ENCODE measurements at places on chromosomes 7 and 10.
A peak's percentile ranks its signal among the peaks of the same experiment; 100 is the strongest.

- no peaks in the 10 kb centered on the region for H3K4me1 ChIP-seq
- H3K4me3 ChIP-seq = no peak overlapping the region
- DNase-seq = no peak
- peaks cover 33% of the 10 kb centered on the region for H3K36me3 ChIP-seq
- no peaks in the 10 kb centered on the region for H3K27me3 ChIP-seq
- H3K27ac ChIP-seq = no peak overlapping the region
These were observed 17.0 kb downstream of the STAM start for GRCh38 chr10:17660921-17661320.

DNA sequence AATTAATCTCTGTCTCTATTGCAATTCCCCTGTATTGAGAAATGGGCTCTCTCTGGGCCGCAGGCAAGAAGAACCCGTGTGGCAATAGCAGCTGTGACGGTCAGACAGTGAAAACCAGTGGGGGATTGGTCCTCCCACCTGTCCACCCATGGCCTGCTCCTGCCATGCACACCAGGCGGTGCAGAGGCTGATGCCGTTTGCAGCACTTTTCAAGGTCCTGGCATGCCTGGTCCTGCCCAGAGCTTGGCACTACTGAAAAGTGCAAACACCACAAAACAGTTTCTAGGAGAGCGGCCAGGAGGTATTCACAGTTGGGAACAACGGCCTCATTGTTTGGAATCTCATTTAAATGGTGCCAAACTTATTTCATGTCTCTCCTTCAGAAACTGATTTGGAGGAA is 41.5 kb downstream of the PSPH start:
- H3K36me3 ChIP-seq = peaks cover 13% of the 10 kb centered on the region
- H3K4me3 ChIP-seq = peak overlapping the region; percentile 39
- no peak for DNase-seq
- no peak overlapping the region for H3K27ac ChIP-seq

- no peak overlapping the region for H3K27ac ChIP-seq
- peaks cover 10% of the 10 kb centered on the region for H3K4me1 ChIP-seq
- no peaks in the 10 kb centered on the region for H3K36me3 ChIP-seq
- DNase-seq = peak; percentile 43
These were observed 60.7 kb upstream of the TMEM72 start for GRCh38 chr10:44850356-44850934.

DNA sequence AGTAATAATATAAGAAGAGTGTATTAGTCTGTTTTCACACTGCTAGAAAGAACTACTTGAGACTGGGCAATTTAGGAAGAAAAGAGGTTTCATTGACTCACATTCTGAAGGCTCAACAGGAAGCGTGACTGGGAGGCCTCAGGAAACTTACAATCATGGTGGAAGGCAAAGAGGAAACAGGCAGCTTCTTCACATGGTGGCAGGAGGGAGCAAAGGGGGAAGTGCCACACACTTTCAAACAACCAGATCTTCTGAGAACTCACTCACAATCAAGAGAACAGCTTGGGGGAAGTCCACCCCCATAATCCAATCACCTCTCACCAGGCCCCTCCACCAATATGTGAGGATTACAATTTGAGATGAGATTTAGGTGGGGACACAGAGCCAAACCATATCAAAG is 212.5 kb upstream of the HDAC9 start:
- DNase-seq = no peak
- H3K27me3 ChIP-seq = peaks cover 14% of the 10 kb centered on the region
- H3K4me1 ChIP-seq = no peaks in the 10 kb centered on the region
- no peak overlapping the region for H3K27ac ChIP-seq

DNA sequence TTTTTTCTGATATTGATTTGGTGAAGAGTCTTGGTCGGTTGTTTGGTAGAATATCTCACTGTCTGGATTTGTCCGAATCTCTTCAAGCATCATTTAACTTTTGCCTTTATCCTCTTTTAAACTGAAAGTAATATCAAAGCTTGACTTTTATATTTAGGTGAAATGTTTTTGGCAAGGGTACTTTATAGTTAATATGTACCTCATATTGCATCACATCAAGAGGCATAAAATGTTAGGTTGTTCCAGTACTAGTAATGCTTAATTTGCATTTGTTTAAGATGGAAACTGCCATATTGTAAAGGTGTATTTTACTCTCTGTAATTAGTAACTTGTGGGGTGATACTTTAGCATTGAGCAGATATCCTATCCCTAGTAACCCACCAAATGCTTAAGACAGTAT is 17.1 kb upstream of the DDX21 start:
- DNase-seq = no peak
- H3K27me3 ChIP-seq = no peaks in the 10 kb centered on the region
- peaks cover 24% of the 10 kb centered on the region for H3K36me3 ChIP-seq
- no peak overlapping the region for H3K4me3 ChIP-seq
- no peaks in the 10 kb centered on the region for H3K4me1 ChIP-seq

DNA sequence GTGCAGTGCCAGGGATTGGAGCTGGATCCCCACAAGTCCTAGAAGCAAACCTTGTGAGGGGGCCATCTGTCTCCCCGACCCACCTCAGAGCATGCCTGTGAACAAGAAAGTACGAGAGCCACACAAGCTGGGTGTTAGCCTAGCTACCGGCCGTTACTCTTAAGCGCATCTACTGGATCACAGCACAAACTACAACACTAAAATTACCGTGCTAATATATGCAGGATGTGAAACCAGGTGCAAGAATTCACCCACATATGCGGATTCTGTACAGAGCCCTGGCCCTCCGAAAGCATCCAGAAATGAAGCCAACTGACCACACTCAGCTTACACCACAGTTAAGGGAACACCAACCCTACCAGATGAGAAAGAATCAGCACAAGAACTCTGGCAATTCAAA is 16.0 kb upstream of the PRSS1 start:
- H3K4me3 ChIP-seq = no peak overlapping the region
- DNase-seq = no peak
- no peaks in the 10 kb centered on the region for H3K27me3 ChIP-seq
- no peak overlapping the region for H3K27ac ChIP-seq
- H3K36me3 ChIP-seq = no peaks in the 10 kb centered on the region

GRCh38 chr10:104640339-104641186 is 527 bp upstream of the SORCS3 start:
- DNase-seq = no peak
- peaks cover 87% of the 10 kb centered on the region for H3K27me3 ChIP-seq

DNA sequence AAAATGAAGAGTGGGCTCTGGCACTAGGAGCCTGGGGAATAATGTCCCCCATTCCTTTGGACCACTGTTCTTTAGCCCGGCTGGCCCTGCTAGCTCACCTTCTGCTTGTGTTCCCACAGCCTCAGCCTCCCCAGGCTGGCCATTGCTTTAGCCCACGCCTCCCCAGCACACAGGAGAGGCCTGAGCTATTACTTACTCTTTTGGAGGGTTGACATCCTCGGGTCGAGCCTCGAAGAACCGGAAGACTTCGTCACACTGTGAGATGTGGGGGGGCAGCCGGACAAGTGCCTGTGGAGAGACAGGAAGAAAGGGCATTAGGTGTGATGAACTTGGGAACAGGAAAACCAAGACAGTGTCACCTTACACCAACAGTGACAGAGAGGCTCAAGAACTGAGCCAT is 131.3 kb downstream of the SH3PXD2A start:
- peaks cover 14% of the 10 kb centered on the region for H3K4me1 ChIP-seq
- H3K27me3 ChIP-seq = no peaks in the 10 kb centered on the region
- DNase-seq = no peak
- peaks cover 13% of the 10 kb centered on the region for H3K36me3 ChIP-seq
- no peak overlapping the region for H3K4me3 ChIP-seq

DNA sequence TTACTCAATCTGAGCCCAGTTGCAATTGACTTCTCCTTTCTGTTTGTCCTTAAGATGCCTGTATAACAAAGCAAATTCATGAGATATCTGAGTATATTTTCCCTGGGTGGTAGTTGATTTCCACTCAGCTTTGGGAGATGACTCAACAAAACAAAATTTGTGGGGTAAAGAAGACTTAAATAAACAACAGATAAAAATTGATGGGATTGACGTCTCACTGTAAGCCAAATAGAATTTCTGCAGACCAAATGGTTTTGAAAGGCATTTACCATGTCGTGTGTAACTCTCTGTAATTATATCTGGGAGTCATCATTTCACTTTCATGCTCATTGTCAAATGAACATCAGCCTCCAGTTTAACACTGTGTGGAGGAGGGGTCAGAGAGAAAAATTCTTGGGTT is 255.4 kb upstream of the MYO3A start:
- no peak for DNase-seq
- H3K4me1 ChIP-seq = peaks cover 7% of the 10 kb centered on the region
- no peaks in the 10 kb centered on the region for H3K36me3 ChIP-seq
- H3K4me3 ChIP-seq = no peak overlapping the region

- no peak overlapping the region for H3K27ac ChIP-seq
- H3K36me3 ChIP-seq = no peaks in the 10 kb centered on the region
- peak overlapping the region; percentile 93 for H3K4me3 ChIP-seq
- no peak for DNase-seq
- H3K4me1 ChIP-seq = peaks cover 17% of the 10 kb centered on the region
These were observed 2.1 kb downstream of the CADPS2 start for GRCh38 chr7:122884186-122884585.

- H3K27ac ChIP-seq = no peak overlapping the region
- H3K27me3 ChIP-seq = no peaks in the 10 kb centered on the region
- H3K36me3 ChIP-seq = no peaks in the 10 kb centered on the region
- H3K4me1 ChIP-seq = peaks cover 19% of the 10 kb centered on the region
These were observed 24.8 kb upstream of the INPP5A start for GRCh38 chr10:132512693-132513345.

DNA sequence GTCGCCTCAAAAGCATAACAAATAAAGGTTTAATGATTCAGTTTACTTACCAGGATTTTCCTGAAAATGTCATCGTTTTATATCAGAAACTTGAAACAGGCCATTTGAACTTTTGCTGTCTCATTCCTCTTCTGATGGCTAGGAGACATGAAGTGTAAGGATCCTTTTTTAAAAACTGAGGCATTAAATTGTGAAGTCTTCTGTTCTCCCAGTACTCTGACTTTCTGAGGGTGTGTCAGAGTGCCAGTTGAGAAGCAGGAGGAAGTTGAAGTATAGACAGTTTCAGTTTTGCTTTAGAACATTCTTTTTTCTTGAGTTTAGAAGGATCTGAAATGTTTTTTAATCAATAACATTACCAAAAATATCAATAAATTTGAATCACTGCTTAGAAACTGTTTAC is at the start of gene SAMD9L:
Gene SAMD9L, minus strand, starts transcription at position 242 of the 400 bp plus-strand sequence. CDS start 12,414 bp downstream, outside the sequence.
- H3K4me1 ChIP-seq = no peaks in the 10 kb centered on the region
- no peak for DNase-seq
- H3K27me3 ChIP-seq = peaks cover 8% of the 10 kb centered on the region
- no peaks in the 10 kb centered on the region for H3K36me3 ChIP-seq
- peak within 1 kb of the TSS; percentile 3 for H3K4me3 ChIP-seq
- H3K27ac ChIP-seq = peak within 1 kb of the TSS; percentile 40

DNA sequence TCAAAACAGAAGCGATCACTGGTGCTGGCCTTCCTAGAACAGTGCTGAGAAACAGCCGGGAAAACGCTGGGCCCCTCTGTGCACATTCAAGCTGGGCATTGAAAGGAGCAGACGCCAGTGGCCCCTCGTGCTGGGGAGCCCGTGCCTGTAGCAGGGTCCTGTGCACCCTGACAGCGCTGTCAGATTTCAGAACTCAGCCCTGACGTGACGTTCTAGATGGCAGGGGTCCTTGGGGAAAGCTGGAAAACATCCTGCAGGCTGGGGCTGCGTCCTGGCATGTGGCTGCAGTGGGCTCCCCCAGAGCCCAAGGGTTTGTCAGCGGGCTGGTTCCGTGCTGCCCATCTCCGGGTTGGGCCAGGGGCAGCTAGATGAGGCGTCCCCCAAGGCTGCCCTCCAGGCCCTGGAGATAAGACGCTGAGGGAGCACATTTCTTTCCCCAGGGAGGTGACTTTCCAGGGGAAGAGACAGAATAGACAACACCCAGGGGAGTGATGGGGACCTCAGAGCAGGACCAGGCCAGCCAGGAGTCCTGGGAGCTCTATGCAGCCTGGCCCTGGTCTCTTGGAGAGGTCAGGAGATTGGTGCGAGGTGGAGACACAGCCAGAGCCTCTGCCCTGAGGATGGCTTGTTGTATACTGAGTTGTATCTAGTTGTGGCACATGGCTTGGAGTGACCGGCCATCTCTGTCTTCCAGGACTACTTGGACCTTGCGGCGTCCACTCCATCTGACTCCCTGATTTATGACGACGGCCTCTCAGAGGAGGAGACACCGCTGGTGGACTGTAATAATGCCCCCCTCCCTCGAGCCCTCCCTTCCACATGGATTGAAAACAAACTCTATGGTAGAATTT is 12.1 kb upstream of the CSGALNACT2 start:
- H3K4me3 ChIP-seq = no peak overlapping the region
- H3K27ac ChIP-seq = no peak overlapping the region
- H3K4me1 ChIP-seq = peaks cover 12% of the 10 kb centered on the region

- no peaks in the 10 kb centered on the region for H3K27me3 ChIP-seq
- H3K36me3 ChIP-seq = no peaks in the 10 kb centered on the region
- no peak overlapping the region for H3K4me3 ChIP-seq
- no peaks in the 10 kb centered on the region for H3K4me1 ChIP-seq
These were observed 107.0 kb downstream of the VIM start for GRCh38 chr10:17335065-17335464.

GRCh38 chr7:22645418-22646181 is 81.4 kb upstream of the IL6 start:
- no peak overlapping the region for H3K27ac ChIP-seq
- no peaks in the 10 kb centered on the region for H3K27me3 ChIP-seq
- DNase-seq = no peak
- H3K4me1 ChIP-seq = no peaks in the 10 kb centered on the region

DNA sequence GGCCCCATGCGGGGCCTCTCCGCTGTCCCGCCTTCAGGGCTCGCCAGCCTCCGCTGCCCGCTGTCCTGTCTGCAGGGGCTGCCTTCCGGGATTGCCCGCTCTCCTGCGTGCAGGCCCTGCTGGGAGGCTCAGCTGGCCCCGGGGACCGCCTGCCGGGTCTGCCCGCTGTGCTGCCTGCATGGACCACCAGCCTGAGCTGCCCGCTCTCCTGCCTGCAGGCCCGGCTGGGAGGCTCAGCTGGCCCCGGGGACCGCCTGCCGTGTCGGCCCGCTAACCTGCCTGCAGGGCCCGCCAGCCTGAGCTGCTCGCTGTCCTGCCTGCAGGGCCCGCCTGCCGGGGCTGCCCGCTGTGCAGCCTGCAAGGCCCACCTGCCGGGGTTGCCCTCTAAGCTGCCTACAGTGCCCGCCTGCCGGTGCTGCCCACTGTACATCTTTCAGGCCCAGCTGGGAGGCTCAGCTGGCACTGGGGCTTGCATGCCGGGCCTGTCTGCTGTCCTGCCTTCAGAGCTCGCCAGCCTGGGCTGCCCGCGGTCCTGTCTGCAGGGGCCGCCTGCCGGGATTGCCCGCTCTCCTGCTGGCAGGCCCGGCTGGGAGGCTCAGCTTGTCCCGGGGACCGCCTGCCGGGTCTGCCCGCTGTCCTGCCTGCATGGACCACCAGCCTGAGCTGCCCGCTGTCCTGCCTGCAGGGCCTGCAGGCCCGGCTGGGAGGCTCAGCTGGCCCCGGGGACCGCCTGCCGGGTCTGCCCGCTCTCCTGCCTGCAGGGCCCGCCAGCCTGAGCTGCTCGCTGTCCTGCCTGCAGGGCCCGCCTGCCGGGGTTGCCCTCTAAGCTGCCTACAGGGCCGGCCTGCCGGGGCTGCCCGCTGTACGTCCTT is 165.1 kb downstream of the GLRX3 start:
- no peaks in the 10 kb centered on the region for H3K4me1 ChIP-seq
- no peaks in the 10 kb centered on the region for H3K27me3 ChIP-seq
- no peak for DNase-seq
- H3K4me3 ChIP-seq = no peak overlapping the region

GRCh38 chr10:74645692-74646091 is 180.7 kb upstream of the KAT6B start:
- no peak overlapping the region for H3K27ac ChIP-seq
- H3K36me3 ChIP-seq = peaks cover 12% of the 10 kb centered on the region
- no peak overlapping the region for H3K4me3 ChIP-seq
- H3K4me1 ChIP-seq = no peaks in the 10 kb centered on the region
- DNase-seq = no peak

Data from type B pancreatic cell (in vitro differentiated cells).